Ovary (tissue), 10 donors: ENCODE measurements at places on chromosomes 7 and 10. TPM values are rescaled to one million over a fixed set of nuclear protein-coding genes. Genes with fewer than 3 reads are reported as not detected.

DNA sequence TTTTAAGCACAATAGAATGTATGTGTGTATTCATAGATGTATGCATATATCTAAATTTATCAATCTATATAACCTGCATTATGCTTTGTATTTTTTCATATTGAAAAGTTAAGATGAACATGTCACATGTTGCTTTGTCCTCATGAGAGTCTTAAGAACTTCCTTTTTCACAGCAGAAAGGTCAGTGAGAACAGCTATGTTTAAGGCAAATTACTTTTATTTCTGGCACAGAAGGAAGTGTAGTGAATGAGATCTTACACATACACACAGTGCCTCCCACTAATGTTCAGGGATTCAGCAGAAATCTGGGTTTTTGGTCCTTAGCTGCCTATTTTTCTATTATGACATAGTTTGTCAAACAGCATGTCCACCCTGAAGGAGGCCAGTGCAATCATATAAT is 134.8 kb downstream of the TMEM26 start:
- no peak for DNase-seq

- DNase-seq, result no peak
Measured at GRCh38 chr7:74466196-74466813, 12.6 kb downstream of the GTF2IRD1 start.

DNA sequence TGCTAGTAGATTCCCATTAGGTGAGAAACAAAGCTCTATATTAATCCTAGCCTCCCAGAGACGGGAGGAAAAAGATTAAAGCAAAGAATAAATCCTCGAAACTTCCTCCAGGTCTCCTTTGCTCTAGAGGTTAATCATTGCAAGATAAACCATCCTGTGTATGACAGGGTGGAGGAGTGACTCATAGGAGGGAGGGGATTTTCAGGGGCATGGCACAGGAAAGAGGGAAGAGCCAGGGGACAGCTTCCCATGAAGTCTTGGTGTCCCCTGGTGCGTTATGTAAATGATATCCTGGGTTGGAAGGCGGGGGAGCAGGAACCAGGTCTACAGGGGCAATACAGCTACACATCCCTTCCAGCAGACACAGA is 780 bp downstream of the CYP3A5 start:
- DNase-seq, result no peak

ICA1 gene
- total RNA-seq, result 4.3 TPM
